Kidney epithelial cell (primary cell): ENCODE measurements at places on chromosomes 3 and 15.

GRCh38 chr3:51657234-51657633, 13.8 kb upstream of the TEX264 start:
- no peak for DNase-seq

DNA sequence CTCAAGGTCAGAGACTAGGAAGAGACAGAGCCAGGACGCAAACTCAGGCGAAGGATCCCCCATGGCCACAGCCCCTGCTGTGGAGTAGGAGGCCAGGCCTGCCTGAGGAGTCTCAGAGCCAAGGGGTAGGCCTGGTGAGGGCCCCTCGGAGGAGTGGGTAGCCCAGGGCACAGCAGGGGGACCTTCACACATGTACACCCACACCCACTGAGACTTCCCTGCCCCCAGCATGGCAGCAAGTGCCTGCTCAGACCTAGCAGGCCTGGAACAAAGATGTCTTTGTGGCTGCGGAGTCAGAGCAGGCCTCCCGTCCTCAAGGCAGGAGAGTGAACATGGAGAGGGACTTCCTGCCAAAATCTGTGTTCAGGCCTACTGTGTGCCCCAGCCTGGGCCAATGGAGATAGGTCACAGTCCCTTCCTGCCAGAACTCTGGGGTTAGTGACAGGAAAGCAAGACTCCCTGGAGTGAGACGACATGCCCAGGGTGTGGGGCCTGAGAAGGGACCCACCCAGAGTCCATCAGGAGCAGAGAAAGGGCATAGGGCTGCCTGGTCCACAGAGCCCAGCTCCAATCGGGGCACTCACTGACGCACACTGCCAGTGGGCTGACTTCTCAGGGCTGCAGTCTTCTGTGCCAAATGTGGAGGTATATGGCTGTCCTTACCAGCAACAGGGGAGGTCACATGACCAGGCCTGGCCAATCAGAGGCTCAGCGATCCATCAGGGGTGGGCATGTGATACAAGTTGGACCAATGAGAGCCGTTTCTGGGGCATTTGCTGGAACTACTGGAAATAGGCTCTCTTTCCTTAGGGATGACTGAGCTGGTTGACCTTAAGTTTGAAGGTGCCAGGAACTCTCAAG, 2.3 kb downstream of the GRIP2 start:
- no peak for DNase-seq

DNA sequence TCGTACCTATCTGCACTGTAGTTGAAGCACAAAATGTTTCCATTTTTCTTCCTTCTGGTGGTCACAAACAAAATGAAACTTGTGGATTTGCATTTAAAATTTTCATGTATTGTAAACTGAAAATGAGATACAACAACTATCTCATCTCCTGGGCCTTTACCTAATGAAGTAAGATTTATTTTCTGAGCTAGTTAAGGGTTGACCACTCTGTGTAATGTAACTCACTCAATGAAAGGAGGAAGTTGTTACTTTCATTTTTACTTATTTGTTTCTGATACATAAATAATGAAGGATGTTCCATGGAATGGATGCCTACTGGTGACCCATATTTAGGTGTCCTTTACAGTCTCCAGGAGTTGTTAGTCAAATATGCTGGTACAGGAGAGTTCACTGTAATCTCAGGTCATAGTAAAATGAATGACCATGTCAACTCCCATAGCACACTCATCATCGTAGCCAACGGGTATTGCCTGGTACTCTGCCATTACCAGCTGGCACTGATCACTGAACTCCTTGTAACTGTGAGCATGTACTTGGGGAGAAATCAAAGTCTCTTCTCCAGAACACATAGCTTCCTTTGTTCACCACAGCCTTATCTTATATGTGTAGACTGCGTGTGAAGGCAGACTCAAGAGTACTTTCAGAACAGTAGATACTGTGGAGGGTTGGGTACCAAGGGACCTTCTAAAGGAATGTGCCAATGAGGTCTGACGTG, 474.2 kb upstream of the ROBO2 start:
- DNase-seq: no peak

GRCh38 chr3:69200384-69201068, 78.1 kb upstream of the LMOD3 start:
- DNase-seq: peak; percentile 78

GRCh38 chr3:40068636-40069035, 240.9 kb upstream of the EIF1B start:
- DNase-seq: no peak

DNA sequence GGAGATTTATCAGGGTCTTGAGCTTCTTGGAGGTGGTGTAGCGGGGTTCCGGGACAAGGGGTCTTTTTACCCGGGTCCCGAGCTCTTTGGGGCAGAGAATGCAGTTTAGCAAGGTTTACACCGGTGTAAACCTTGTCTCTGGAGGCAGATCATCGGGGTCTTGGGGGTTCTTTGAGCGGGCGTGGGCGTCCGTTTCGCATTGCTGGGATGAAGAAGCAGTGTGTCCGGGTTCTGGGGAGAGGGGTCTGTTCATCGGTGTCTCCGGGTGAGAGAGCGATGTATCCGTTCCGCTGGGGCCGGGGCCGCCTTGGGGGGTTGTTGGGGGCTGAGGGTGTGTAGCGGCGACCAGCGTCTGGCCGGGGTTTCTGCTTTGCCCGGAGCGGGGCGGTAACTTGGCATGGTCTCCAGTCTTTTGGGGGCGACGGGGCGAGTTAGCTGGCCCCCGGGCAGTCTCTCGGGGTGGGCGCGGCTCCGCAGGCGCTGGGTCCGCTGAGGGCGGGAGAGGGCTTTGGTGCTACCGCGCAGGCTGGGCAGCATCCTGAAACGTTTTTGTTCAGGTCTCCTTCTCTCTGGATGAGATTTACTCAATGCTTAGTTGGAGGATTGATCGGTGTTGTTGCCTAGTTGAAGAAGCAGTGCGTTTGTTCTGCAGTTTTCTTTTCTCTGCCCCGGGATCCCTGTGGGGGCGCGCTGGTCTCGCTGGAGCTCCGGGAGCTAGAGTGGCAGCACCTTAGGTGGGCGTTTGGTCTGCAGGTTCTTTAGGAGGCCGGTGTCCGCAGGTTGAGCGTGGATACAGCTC, 843 bp downstream of the GLCE start:
- DNase-seq: no peak

DNA sequence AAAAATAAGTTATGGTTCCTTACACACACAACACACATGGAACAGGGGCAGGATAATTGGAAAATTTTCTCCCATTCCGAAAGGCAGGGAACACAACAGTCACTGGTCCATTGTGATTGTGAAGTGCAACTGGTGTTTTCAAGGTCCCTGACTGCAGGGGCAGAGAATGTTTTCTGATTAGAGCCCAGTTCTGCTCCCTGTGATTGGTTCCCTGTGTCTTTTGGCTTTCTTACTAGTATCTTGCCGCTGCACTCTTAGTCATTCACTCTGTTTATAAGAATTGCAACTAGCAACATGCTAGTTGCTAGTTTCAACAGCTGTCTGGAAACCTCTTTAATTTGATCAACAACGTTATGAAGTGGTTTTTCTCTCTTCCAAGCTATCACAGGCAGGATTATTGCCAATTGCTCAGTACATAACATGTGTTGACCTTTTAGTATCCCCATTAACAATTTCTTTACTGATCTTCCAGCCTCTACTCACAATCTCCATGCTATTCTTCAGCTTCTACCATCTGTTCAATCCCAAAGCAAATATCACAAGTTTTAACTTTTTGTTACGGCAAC, 177.5 kb downstream of the EPHA6 start:
- DNase-seq: no peak

DNA sequence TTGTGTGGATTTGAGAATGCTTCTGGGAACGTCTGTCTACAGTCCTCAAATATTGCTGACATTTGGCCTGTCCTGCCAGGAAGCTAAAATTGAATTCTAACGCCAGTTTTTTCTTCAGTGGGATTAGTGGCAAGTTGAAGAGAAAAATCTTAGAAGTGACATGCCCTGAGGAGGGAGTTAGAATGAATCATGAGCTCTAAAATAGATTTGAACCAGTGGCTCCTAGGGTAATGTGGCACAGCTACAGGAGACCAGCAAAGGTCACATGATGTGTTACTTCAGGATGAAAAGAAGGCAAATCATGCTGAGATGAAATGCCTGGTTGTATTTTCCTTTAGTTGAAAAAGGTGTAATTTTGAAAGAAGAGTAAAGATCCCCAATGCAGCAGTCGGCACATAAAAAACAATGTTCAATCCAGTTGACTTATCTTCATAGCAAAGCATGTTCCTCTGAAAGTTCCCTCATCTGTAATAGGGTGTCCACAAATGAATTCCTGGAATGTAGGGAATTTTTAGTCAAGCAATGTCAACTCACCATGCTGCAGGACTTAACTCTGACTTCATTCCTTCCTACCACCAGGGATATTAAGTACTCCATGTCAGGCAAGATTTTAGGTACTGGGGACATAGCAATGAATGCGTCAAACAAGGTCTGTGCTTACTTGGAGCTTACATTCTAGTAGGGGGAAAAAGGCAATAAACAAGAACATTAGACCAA, 171.6 kb downstream of the CADPS start:
- no peak for DNase-seq

GRCh38 chr3:145882436-145882835, 278.5 kb downstream of the PLOD2 start:
- DNase-seq: no peak

GRCh38 chr15:42710662-42711061, 26.3 kb downstream of the CDAN1 start:
- no peak for DNase-seq
